Stimulated activated CD4-positive, alpha-beta T cell treated with anti-CD3 and anti-CD28 coated beads, Interleukin-1b, Interleukin-23, amount 100 ng/mL, for 4 hours (primary cell): ENCODE measurements at places on chromosomes 2 and 18.

- DNase-seq, result no peak
Observed at GRCh38 chr2:43939695-43940256, 56.0 kb downstream of the LRPPRC start.

GRCh38 chr2:176449852-176450251 is 180.6 kb downstream of the MTX2 start:
- DNase-seq, result no peak

DNA sequence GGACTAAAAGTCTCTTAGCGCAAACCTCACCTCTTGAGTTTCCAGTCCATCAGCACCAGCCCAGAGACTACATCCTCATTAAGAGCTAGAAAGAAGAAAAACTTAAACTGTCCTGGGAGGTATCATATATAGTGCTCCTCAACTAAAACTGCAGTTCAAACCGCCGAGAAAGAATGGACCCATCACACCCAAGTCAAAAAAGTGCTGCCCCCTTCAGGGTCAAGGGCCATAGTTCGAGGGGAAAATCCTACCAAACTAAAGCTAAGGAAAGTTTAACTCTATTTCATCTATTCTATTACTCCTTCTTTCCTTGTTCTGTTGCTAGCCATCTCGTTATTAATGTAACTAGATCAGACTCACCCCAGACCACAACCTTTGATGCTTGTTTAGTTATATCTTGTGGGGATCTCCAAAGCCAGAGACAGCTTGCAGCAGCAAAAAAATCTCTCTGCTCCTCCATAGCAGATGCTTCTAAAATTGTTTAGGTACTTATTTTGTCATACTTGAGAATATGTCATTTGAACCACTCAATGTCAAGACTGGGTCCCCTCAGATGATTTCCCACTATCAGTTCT is 134.5 kb upstream of the RMP24 start:
- DNase-seq, result no peak

GRCh38 chr2:183592271-183592670 is 468.0 kb downstream of the NUP35 start:
- DNase-seq, result no peak

- no peak for DNase-seq
Observed at GRCh38 chr18:63850020-63850419, 37.5 kb upstream of the SERPINB2 start.

- peak; percentile 24 for DNase-seq
Observed at GRCh38 chr2:120344976-120345581, 857 bp upstream of the INHBB start.

DNA sequence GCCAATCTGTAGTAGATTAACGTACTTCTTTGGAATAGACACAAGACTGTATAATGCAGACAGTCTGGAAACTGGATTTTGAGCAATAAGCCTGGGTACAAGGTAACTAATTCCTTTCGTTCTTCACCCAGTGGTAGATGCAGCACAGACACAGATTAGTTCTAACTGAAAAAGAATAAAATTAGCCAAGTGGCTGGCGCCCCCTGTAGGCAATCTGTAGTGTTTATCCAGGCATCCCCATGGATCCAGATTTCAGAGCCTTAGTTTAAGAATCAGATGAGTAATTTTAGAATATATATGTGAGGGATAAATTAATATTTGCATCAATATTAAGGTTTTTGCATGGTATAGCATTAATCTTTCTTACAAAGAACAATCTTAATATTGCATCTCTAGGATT is 563.9 kb downstream of the DCC start:
- no peak for DNase-seq

- no peak for DNase-seq
Observed at GRCh38 chr18:34153711-34154110, 71.0 kb downstream of the NOL4 start.

- no peak for DNase-seq
Observed at GRCh38 chr2:37610638-37611289, 60.7 kb downstream of the CDC42EP3 start.

DNA sequence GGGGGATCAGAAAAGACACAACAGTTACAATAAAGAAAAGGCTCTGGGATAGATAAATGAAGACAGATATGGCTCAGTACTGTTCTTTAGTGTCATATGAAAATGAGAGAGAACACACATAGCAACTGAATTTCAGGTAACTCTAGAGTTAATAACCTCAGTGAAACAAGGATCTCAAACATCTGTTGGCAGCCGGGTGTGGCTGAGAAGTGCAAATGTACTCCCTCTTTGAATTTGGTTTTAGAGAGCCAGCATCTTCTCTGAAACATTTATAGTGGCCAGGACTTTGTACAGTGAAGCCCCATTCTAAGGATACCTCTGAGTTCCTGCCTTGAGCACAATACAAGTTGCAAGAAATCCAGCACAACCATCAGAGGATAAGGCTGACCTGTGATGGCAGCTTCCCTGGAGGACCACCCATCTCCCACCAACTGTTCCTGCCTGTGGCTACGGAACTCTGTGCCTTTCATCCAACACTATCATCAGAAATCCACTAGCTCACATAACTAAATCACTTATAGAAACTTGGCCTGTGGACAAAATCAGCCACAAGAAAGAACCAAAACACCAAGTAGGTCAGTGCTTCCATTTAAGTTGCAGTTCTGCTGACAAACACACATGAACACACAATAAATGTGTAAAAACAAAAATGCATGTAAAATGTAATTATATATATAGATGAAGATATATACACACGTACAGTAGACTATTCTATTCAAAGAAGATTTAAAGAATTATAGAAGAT is 37.3 kb upstream of the PEX13 start:
- no peak for DNase-seq

DNA sequence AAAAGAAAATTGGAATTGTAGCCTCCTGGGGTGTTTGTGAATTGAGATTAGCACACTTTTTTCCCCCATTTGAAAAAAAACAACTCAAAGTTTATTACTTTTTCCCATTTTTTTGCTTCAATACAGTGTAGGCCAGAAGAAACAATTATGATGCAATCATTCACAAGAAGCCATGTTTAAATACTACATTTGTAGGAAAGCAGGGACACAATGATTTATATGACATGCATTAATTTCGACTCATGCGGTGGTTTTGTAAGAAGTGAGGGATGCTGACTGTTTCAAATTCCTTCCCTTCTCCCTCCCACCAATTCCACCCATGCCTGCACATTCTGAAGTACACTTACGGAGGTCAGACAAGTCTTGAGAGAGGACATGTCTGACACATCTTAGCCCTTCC is 774.2 kb upstream of the FSHR start:
- DNase-seq, result no peak

- DNase-seq, result no peak
Observed at GRCh38 chr2:12613137-12613835, 103.5 kb upstream of the TRIB2 start.

- no peak for DNase-seq
Observed at GRCh38 chr2:157470321-157470720, 26.4 kb upstream of the CYTIP start.

DNA sequence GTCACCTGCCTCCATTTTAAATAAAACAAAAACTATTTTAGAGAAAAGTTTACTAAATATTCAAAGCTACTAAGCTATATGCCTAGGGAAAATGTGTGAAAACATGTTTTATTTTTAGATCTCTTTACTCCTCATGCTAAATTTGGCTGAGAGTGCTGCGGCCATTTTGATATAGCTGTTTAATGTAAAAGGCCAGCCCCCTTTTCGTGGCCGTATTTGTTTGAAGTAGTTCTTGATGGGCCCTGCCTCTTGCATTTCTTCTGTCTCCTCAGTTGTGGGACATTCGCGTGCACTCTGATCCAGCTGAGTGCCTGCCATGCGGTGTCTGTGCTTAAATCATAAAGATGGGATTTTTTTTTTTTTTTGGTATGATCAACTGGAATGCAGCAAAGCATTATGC is 64.0 kb downstream of the ZNF407 start:
- no peak for DNase-seq

GRCh38 chr18:33836564-33836963 is 258.5 kb downstream of the ASXL3 start:
- DNase-seq, result no peak

GRCh38 chr2:74554820-74555531 is 456 bp downstream of the DOK1 start:
- no peak for DNase-seq

DNA sequence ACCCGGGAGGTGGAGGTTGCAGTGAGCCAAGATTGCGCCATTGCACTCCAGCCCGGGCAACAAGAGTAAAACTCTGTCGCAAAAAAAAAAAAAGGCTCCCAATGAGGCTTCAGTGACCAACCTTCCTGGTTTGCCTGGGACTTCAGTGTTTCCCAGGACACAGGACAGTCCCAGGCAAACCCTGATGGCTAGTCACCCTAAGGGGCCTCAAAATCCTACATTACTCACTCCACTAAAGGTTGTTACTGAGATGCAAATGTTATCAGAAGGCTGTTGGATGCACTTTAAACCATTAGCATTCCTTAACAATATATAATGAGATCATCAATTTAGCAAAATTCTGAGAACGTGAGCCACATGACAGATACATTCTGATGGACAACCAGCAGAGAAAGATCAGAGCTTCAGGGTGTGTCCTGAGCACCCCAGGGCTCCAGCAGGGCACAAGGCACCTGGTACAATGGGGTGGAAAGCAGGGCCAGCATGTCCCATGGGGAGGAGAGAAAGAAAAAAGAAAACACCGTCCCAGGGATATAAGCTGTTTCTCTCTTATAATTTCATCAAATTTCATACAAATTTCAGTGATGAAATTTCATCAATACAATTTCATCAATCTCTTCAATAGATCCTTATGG is 118.1 kb upstream of the ARL5A start:
- DNase-seq, result no peak

- DNase-seq, result peak; percentile 43
Observed at GRCh38 chr2:136384531-136385303, 266.8 kb upstream of the CXCR4 start.

- DNase-seq, result no peak
Observed at GRCh38 chr2:234548695-234549420, 52.0 kb upstream of the ARL4C start.

DNA sequence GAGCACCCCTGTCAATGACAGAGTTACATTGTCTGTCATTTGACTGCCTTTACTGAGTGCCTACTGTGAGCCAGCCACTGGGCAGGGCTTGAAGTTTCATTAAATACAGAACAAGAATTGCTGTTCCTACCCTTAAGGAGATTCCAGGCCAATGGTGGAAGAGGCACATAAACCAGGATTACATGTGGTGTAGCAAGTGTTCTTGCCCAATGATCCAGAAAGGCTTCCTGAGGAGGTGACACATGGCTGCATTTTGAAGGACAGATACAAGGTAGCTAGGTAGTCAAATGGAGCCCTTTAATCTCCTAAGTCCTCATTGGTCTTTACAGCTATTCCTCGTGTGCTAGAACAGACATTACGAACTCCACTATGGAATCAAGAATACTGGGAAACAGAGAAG is 312.7 kb downstream of the ETAA1 start:
- DNase-seq, result no peak

DNA sequence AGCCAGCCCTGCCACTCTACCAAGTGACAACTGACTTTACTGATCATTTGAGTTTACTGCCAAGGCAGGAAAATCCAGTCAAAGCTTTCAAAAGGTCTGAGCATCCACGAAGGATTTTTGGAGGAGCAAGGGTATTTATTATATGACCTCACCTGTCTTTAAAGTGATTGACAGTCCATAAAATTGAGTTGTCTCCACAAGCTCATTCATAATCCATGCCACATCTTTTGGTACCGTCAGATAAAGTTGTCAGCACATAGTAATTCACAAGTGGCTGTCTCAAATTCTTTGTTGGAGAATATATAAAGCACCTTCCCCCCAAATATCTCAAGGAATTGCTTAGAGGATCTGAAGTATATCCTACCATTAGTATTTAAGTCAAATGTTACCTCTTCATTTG is 240.5 kb downstream of the METTL4 start:
- DNase-seq, result no peak

DNA sequence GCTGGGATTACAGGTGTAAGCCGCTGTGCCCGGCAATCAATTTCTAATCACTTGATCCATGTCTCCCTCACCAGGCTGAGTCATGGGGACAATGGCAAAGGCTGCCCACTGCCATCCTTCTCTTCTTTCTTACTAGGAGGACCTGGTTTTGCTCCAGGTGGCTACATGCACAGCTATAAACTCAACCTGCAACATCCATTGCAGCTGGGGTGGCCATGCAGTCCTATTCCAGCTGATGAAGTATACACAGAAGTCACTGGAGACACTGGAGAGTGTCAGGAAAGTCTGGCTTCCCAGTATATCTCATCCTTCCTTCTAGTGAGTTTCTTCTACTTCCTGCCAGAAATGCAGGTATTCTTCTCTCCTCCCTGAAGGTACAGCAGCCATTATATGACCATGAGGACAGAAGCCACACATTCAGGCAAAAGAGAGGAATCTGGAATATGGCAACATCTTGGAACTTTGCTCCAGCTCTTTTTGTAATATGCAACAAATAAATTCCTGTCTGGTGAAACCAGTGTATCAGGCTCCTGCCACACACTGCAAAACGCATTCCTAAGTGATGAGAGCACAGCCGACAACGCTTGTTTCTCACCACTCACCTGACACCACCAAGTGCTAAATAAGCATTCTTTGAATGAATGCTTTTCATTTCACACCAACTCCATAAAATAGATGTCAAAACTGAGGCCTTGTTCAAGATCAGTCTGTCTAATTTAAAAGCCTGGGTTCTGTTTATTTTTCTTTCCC is 32.3 kb downstream of the SCTR start:
- no peak for DNase-seq

DNA sequence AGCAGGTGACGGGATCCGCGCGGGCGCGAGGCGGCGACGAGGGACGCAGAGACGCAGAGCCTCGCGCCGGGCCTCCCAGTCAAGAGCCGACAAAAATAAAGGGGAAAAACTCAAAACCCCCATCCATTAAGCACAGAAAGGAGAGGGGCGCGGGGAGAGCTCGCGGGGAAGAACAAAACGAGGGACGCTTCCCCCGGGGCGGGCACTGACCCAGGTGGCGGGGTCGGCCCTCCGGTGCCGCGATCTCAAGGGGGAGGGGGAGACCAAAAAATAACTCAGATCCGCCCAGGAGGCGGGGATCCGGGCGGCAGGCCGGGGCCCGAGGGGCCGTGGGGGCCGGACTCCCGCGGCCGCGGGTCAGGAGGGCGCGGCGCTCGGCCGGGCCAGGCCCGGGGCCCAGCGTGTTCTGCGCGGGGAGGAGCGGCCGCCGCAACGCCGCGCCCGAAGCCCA is 597 bp downstream of the RNF103 start:
- peak; percentile 35 for DNase-seq

DNA sequence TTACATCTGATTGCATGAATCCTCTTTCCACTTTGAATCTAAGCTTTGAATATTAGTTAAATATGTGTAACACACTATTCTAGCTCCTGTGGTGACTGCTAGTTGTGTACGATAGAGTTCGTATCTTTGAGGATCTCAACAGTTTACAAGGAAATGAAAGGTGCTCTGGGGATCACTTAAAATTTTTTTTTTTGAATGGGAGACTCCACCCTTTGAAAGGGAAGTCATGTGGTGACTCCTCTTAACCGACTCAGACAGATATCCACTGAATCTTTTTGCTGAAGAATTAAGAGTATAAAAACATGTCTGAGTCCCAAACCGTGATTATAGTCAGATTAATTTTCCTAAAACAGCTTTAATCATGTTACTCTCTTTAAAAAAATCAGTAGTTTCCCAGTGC is 4.0 kb downstream of the CLIP4 start:
- no peak for DNase-seq
